ENCODE measurements at places on chromosomes 4 and X. TPM values are rescaled to one million over a fixed set of nuclear protein-coding genes. Genes with fewer than 3 reads are reported as not detected.

DNA sequence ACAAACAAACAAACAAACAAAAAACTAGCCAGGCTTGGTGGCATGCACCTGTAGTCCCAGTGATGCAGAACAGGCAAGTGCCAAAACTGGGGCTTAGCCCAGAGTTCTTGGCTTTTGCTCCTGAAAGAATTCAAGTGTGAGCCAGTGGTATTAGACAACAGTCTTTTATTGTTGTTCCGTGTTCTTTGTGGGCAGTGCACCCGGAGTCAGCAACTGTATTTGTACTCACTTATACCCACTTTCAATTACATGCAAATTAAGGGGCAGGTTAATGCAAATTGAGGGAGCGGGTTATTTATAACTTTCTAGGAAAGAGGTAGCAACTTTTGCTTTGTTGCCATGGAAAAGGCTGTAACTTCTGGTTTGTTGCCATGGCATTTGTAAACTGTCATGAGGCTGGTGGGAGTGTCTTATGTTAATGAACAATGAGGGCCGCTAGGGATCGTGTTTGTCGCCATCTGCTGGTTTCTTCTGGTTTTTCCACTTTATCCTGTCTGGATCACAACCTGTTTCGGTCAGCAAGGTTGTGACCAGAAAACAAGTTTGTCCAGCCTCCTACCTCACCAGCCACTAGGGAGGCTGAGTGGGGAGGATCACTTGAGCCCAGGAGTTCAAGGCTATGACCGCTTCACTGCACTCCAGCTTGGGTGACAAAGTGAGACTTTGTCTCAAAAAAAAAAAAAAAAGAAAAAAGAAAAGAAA lies 88.8 kb upstream of the ESX1 start:
- peaks cover 15% of the 10 kb centered on the region for H3K27me3 ChIP-seq
- DNase-seq: no peak
- H3K36me3 ChIP-seq: no peaks in the 10 kb centered on the region
- H3K4me3 ChIP-seq: no peak overlapping the region

The PDGFRA gene
- 69.6 TPM for total RNA-seq

DNA sequence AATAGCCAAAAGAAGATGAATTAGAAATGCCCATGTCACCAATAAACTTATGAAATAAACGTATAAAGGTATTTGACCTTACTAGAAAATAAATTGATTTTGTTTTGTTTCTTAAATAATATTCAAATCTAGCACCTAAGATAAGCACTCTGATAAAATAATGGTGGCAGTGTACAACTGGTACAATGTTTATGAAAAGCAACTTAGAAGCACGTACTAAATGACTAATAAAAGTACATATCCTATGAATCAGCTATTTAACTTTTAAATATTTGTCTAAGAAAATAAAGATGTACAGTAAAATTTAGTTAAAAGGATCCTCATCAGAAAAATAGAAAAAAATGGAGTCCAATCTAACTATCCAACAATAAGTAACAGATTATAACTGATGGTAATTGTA lies 6.7 kb downstream of the MANBA start:
- H3K36me3 ChIP-seq: peaks cover 2% of the 10 kb centered on the region
- DNase-seq: no peak
- no peaks in the 10 kb centered on the region for H3K27me3 ChIP-seq
- no peak overlapping the region for H3K27ac ChIP-seq

- H3K4me3 ChIP-seq: no peak overlapping the region
- DNase-seq: no peak
- H3K27me3 ChIP-seq: peaks cover 2% of the 10 kb centered on the region
- H3K27ac ChIP-seq: no peak overlapping the region
- no peaks in the 10 kb centered on the region for H3K4me1 ChIP-seq
Observed at GRCh38 chr4:23060776-23061175, 368.0 kb downstream of the GBA3 start.

DNA sequence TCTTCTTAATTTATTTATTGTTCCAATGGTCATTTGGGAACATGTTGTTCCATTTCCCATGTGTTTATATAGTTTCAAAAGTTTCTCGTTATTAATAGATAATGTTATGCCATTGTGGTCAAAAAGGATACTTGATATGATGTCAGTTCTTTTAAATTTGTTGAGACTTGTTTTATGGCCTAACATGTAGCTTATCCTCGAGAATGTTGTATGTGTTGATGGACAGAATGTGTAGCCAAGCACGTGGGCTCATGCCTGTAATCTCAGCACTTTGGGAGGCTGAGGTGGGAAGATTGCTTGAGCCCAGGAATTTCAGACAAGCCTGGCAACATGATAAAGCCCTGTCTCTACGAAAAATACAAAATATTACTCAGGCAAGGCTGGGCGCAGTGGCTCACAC lies 168.5 kb upstream of the USP38 start:
- H3K27me3 ChIP-seq: no peaks in the 10 kb centered on the region
- no peak for DNase-seq
- no peak overlapping the region for H3K27ac ChIP-seq
- peaks cover 2% of the 10 kb centered on the region for H3K36me3 ChIP-seq
- H3K4me1 ChIP-seq: no peaks in the 10 kb centered on the region
- H3K4me3 ChIP-seq: no peak overlapping the region

The NAT8L gene
- 1.6 TPM for total RNA-seq

DNA sequence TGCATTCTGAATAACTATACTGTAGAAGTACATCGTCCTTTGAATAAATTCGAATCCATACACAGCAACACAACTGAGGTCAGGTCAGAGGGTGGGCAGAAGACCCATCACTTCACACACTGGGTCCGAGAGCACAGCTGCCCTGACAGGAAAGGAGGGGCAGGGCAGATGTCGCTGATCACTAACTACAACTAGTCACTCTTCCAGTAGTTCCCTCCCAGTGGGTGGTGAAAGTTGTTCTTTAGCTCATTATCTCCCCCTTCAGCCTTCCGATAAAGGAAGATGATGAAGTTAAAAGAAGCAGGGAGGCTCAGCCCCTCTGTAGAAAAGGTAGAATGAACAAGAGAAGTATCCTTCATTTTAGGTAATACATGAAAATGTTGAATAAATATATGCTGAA lies 278.9 kb downstream of the INPP4B start:
- H3K27ac ChIP-seq: peak overlapping the region; percentile 24
- H3K27me3 ChIP-seq: no peaks in the 10 kb centered on the region
- H3K4me1 ChIP-seq: peaks cover 33% of the 10 kb centered on the region
- DNase-seq: no peak

DNA sequence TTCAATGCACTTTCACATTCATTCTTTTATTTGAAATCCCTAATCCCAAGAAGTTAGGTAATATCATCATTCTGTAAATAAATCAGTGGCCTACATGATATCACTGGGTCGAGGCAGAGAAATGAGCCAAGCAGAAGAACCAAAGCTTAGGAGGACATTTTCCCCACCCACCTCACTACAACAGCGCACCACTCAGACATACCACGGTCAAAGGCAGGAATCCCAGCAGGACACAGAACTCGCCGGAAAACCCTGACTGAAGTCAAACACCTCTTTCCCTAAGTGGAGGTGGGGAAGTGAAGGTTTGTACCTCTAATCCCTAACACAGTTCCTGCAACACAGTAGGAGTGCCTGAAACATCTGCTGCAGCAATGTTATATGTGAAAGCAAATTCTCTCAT lies 21.5 kb downstream of the RELL1 start:
- no peaks in the 10 kb centered on the region for H3K27me3 ChIP-seq
- no peak overlapping the region for H3K4me3 ChIP-seq
- H3K27ac ChIP-seq: peak overlapping the region; percentile 54
- no peak for DNase-seq

GRCh38 chr4:126748736-126749135 lies 884.0 kb upstream of the INTU start:
- H3K27ac ChIP-seq: no peak overlapping the region
- H3K27me3 ChIP-seq: no peaks in the 10 kb centered on the region
- no peak overlapping the region for H3K4me3 ChIP-seq
- no peaks in the 10 kb centered on the region for H3K4me1 ChIP-seq
- DNase-seq: no peak

DNA sequence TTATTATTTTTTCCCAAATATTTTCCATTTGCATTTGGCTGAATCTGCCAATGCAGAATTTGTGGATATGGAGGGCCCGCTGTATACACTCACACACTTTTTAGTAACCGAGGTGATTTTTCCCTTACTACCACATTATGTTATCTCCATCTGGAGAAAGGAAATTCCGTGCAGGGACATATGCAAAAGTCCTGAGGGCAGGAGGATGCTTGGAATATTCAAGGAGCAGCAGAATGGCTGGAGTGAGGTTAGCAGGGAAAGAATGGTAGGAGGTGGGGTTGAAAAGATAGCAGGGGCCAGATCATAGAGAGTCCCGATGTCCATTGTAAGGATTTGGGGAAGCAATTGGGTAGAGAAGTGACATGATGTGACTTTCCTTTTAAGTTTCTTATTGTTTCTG lies 11.5 kb upstream of the RNF212 start:
- peaks cover 1% of the 10 kb centered on the region for H3K36me3 ChIP-seq
- no peak for DNase-seq
- peaks cover 14% of the 10 kb centered on the region for H3K27me3 ChIP-seq
- H3K27ac ChIP-seq: no peak overlapping the region

DNA sequence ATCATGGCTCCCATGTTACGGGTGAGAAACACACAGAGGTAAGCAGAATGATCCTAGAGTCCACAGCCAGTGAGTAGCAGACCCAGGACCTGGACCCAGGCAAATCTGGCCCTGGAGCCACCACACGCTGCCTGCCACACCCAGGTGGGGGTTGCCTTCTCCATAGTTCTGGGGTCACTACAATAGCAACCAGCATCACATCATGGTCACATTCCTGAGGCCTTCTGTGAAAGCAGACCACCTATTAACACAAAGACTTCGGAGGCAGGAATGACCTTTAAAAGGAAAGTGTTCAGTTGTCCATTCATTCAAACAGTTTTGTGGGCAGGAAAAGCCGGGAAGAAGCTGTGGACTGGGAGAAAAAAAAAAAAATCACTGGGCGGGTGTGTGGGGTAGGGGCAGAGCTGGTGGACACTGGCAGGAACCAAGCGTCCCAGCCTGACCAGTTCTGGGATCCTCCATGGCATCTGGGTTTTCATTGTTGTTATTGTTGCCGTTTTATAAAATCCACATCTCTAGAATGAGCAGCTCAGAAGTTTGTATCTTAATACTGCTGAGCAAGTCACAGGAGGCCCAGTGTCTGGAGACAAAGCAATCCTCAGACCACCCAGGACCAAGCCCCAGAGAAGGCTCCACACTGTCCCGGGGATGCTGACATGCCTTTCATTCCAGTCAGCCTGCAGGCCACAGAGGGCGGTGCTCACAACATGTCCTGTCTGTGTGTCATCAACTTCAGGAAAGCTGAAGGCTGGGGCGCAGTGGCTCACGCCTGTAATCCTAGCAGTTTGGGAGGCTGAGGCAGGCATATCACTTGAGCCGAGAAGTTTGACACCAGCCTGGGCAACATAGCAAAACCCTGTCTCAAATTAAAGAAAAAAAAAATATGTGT lies 67.0 kb downstream of the SEL1L3 start:
- H3K4me3 ChIP-seq: no peak overlapping the region
- peak overlapping the region; percentile 85 for H3K27ac ChIP-seq
- peaks cover 16% of the 10 kb centered on the region for H3K36me3 ChIP-seq
- H3K27me3 ChIP-seq: no peaks in the 10 kb centered on the region
- H3K4me1 ChIP-seq: peaks cover 21% of the 10 kb centered on the region

The FGFBP1 gene
- total RNA-seq: not detected

DNA sequence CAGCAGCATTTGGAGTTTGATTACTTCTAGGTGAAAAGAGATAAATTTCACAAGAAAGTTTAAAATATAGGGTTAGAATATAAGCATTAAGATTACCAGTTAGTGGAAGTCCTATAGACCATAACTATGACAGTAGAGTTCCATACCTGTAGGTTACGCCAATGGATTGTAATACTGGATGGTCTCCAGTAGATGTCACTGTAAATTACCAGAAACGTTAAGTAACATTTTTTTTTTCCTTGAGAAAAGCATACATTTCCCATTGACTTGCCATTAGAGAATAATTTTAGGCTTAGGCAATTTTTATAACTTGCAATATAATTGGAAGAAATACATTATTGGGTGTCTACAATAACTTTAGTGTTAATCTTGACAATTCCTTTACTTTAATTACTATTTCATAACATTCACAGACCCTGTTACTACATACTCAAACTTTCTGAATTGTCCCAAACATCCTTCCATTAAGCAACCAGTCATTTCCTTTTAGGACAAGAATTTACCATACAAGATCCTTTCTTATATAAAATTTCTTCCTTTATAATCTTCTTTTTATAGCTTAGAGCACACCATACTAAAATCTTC lies 304.1 kb upstream of the TECRL start:
- H3K4me3 ChIP-seq: no peak overlapping the region
- H3K4me1 ChIP-seq: no peaks in the 10 kb centered on the region
- H3K27me3 ChIP-seq: peaks cover 4% of the 10 kb centered on the region
- H3K36me3 ChIP-seq: no peaks in the 10 kb centered on the region

- DNase-seq: no peak
- no peaks in the 10 kb centered on the region for H3K36me3 ChIP-seq
- peaks cover 21% of the 10 kb centered on the region for H3K4me1 ChIP-seq
Observed at GRCh38 chrX:2594491-2594890, 93.7 kb upstream of the DHRSX start.

DNA sequence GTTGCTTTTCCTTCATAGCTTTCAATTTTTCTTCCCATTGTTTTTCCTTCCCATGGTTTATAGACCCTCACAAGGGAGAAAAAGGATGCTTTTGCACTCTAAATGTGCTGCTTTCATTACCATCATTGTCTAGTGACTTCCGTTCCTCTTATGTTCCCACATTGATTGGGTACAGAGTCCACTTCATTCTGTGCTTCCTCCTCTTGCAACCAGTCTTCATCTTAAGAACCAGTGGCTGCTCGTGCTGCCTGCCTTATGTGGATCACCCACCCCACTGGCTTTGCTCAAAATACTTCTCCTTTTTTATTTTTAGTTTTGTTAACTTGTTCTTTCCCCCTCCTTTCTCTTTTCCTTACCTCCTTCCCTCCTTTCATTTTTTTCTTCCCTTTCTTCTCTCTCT lies 76.5 kb upstream of the BOD1L1 start:
- peaks cover 1% of the 10 kb centered on the region for H3K27me3 ChIP-seq
- peaks cover 9% of the 10 kb centered on the region for H3K4me1 ChIP-seq
- H3K27ac ChIP-seq: no peak overlapping the region
- no peak overlapping the region for H3K4me3 ChIP-seq
- no peak for DNase-seq
